Central memory CD8-positive, alpha-beta T cell (primary cell): ENCODE measurements at places on chromosomes 6 and 20.

GRCh38 chr20:46004187-46004586 is 4.5 kb upstream of the MMP9 start:
- no peak for DNase-seq

- no peak for DNase-seq
Observed at GRCh38 chr6:7841781-7842468, 68.7 kb downstream of the TXNDC5 start.

- DNase-seq: no peak
Observed at GRCh38 chr6:56364827-56365339, 117.5 kb upstream of the COL21A1 start.

GRCh38 chr6:157541618-157542413 is 160.8 kb downstream of the ZDHHC14 start:
- DNase-seq: no peak

DNA sequence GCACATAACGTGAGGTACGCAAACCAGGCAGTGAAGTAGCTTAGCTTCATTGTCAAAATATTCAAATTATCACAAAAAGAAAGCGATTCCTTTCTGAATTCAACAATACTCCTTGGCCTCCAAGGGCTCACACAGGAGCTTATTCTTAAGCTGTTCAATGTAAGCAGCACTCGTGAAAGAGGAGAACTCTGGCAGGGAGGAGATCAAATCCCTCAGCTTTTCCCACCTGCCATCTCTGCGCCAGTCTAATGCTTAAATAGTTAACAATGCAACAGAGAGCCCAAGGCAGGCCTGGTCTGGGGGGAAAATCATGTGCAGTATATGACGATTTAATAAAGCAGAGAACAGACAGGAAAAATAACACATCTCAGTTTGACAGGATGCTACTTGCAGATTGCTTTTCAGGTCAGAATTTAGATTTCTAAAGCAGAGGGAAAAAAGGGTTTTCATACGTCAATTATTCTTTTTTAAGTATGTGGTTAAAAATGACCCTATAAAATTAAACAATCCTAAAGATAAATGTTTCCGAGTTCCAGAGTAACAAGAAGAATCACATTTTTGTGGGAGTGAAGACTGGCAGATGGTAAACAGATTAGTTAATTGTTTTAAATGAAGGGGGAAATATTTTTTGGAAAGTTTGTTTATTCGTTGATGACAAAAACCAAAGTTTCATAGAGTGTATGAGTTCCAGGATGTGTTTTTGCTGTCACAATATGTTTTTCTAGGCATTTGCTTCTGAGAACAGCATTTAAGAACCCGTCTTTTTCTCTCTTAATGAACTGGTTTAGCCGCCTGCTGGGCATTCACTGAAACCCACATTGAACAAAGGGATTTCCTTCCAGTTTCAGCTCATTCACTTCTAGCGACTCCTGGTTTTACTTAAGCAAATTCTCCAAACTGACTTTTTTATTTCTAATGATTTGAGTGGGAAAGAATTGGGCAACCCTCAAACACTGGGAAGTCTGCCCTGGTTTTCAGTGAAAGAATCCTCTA is 45.9 kb downstream of the PLAGL1 start:
- DNase-seq: no peak

- DNase-seq: no peak
Observed at GRCh38 chr20:63246490-63247288, 7.6 kb downstream of the NKAIN4 start.

GRCh38 chr6:12645941-12646340 is 70.6 kb upstream of the PHACTR1 start:
- no peak for DNase-seq

- DNase-seq: no peak
Observed at GRCh38 chr6:6966127-6966526, 141.6 kb upstream of the RREB1 start.

DNA sequence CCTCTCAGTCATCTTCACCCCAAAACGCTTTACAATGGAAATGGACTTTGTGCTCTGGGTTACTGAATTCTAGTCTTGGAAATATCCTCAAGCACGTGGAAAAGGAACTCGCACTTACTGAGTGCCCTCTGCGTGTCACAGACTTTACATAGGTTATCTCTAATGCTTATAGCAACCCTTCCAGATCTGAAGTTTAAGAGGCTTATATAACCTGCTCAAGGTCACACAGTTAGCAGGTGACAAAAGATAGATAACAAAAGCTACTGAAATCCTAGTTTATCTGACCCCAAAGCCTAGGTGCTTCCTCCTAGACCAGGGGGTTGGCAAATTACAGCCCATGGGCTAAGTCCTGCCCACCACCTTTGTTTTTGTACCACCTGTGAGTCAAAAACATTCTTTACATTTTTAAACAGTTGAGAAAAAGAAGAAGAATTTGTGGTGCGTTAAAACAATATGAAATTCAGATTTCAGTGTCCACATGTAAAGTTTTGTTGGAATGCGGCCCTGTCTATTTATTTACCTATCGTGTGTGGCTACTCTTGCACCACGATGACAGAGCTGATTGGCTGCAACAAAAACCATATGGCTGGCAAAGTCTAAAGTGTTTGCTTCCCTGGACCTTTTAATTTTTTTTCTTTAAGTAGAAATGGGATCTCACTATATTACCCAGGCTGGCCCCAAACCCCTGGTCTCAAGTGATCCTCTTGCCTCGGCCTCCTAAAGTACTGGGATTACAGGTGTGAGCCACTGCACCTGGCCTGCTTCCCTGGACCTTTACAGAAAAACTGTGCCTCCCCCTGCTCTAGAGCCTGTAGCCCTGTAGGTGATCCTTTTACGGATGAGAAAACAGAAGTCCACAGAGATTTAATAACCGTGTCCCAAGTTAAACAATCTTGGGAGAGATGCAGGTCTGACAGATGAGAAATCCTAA is 110.2 kb upstream of the RREB1 start:
- DNase-seq: no peak

GRCh38 chr20:2911200-2911599 is 37.9 kb downstream of the PTPRA start:
- no peak for DNase-seq

DNA sequence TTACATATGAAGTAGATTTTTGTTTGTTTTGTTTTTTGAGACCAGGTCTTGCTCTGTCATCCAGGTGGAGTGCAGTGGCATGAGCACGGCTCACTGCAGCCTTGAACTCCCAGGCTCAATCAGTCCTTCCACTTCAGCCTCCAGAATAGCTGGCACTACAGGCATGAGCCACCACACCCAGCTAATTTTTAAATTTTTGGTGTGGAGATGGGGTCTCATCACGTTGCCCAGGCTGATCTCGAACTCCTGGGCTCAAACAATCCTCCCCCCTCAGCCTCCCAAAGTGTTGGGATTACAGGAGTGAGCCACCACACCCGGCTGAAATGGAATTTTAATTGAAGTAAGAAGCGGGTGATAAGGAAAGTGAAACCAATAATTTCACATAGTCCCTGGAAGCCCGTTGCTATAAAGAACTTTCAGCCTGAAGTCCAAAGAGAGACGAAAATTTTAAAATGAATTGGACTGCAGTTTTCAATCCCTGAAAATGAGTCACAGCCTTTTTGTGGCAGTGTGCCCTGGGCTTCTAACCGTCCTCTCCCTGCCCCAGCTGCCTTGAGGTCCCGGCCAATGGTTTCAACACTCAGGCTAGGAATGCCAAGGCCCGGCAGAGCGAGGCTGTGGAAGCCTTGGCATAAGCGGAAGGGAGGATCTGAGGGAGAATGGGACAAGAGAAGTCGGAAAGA is 757 bp downstream of the RAET1E start:
- no peak for DNase-seq

DNA sequence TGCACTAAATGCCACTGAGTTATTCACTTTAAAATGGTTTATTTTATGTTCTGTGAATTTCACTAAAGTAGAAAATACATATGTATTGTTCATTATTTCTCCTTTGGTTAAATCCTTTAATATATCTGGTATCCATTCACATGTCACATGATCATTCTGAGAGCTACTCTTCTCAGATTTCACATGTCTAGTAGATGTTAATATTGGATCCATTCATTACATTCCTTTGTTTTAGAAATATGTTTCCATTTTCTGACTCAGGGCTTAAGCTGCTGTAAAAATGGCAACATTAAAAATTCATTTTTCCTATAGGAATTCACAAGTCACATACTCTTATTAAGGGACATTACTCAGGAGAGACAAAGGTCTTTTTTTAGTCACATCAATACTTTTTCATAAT is 205.4 kb downstream of the ZFAND3 start:
- DNase-seq: no peak

DNA sequence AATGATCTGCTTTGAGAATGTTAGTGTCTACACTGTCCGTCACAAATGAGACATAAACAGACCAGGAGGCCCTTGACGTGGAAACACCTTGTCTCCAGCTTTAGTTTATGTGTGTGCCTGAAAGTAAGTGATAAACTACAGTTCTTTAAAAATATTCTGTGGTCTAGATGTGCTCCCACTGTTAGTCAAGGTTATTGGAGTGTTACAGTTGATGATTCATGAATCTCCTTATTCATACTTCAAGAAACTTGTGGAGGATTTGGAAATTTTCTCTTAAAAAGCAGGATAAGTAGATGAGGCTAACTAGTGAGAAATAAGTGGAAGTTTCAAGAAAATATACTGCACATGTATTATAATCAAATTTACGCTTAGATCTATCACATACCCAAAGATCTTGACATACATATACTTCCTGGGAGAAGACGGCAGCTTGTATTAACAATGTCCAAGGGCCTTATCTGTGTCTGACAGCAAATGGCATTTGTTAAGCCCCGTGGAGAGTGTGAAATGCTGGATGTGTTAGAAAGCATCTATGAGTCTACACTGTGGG is 90.5 kb upstream of the MBOAT1 start:
- no peak for DNase-seq

- DNase-seq: no peak
Observed at GRCh38 chr6:50455029-50455428, 258.3 kb upstream of the TFAP2D start.

DNA sequence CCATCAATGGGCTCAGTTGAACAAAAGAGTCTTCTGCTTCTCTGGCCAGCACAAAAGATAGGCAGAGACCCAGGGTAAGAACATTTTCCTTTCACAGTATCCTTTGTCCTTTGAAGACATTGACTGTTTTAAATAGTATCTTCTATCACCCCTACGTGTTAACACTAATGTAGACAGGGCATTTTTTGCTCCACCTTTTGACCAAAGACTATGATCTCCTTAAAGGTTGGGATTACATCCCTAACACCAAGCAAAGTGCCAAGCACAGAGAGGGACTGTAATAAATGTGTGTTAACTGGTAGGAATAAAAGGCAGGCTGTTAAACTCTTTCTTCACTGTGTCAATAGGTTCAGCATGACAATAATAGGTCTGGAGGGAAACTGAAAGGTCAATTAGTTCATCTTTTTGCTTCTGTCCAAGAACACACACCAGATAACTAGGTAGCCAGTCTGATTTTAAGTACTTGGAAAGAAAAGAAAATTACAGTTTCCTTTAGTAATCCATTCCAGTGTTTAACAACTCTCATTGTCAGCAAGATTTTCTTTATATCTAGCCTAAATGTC is 63.6 kb upstream of the NOX3 start:
- DNase-seq: no peak

- no peak for DNase-seq
Observed at GRCh38 chr20:24469116-24469893, at the start of gene SYNDIG1. Gene SYNDIG1 (plus strand): TSS chr20:24469629. CDS start chr20:24543098, 73,469 bp downstream.

DNA sequence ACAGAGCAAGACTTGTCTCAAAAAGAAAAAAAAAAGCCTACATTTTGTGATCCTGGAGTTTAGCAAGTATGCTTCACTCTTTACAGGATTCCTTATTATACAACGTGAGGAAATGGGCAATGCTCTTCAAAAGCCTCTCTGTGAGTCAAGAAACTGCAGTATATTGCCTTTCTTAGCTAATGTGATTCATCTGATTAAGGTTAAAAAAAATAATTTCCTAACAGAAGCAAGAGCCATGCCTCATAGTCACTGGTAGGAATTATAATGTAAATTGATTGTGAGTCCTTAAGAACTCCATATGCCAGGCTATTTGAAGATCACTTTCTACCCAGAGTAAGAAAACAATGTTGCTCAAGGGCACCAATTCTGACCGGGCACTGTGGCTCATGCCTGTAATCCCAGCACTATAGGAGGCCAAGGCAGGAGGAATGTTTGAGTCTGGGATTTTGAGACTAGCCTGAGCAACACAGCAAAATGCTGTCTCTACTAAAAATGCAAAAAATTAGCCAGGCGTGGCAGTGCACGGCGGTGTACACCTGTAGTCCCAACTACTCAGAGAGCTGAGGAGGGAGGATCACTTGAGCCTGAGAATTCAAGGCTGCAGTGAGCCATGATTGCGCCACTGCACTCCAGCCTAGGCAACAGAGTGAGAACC is 43.3 kb downstream of the SLC26A8 start:
- DNase-seq: no peak

DNA sequence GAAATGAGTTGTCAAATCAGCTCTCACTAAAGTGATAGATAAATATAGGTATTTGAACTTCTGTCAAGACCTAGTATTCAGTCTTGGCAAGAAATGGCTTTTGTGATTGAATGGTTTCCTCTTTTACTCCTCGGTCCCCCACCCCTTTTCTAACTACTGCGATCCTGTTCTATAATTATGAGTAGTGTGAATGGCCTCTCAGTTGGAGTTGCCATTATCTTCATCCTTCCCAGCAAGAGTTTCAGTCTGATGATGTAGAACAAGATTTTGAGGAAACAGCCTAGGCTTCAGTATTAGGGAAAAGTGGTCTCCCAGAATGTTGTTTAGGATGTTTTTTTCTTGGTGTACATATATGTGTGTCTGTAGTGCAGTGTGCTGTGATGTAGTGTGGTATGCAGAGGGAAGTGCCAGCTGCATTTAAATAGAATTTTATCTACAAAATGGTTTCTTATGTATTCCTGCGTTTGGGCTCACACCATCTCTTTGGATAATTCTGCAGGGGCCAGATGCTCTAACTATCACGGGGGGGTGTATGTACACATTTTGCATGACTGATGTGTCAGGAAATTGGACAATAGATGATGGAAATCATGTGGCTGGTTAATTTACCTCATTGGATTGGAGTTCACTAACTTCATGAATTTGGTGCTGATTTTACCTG is 180.1 kb upstream of the MMS22L start:
- no peak for DNase-seq

GRCh38 chr6:28693033-28693750 is 167.5 kb downstream of the GPX5 start:
- DNase-seq: no peak

GRCh38 chr6:4342407-4343137 is 207.2 kb upstream of the ECI2 start:
- no peak for DNase-seq

GRCh38 chr20:16040742-16041141 is 532.5 kb downstream of the KIF16B start:
- DNase-seq: no peak

DNA sequence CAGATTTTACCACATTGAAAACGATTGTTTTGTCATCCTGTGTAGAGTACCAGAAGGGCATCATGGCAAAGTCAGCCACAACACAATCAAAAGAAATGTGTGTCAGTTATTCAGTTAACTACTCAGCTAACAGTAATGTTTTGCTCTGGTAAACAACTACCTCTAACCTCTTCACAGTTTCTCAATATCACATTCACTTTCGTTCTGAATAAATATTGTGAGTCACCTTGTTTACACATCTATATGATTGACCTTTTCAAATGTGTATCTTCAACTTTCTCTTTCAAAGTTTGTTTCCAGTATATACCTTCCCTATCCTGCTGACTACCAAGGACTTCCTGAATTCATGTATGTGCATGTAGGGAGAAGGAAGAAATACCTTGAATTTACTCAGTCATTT is 216.6 kb upstream of the UFL1 start:
- no peak for DNase-seq

- DNase-seq: no peak
Observed at GRCh38 chr6:108165714-108166663, at the start of gene NR2E1. Gene NR2E1 (plus strand): TSS chr6:108166022. CDS start chr6:108166766, 744 bp downstream.

- no peak for DNase-seq
Observed at GRCh38 chr20:49560646-49561045, 7.3 kb downstream of the PTGIS start.

- DNase-seq: no peak
Observed at GRCh38 chr20:37892001-37892400, 10.9 kb upstream of the VSTM2L start.
